Nucleus accumbens (tissue), 56 donors: ENCODE measurements at places on chromosomes 3 and 15.

DNA sequence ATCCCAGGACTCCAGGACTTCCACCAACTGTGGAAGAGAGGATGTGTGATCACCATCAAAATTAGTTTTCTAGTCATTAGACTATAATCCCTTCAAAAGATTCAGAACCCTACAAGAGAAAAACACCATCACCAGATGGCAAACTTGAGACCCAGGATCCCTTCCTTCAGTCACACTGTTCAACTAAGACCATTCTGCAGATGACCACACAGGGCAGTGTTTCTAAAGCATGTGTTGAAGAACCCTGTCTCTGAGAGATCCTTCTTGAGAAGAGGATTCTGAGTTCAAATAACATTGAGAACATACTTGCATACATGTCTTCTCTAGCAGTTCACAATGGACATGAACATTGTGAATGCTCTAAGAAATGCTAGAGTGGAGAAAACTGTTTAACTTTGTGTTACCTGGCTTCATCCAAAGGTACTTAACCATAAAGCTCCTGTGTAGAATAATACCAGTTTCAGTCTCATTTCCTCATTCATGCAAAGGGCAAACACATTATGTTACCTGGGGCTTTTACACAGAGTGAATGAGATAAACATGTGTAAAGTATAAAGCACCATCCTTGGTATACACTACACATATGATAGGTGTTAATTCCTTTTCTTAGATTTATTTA, 2.4 kb upstream of the ADGRG7 start:
- DNase-seq = no peak

DNA sequence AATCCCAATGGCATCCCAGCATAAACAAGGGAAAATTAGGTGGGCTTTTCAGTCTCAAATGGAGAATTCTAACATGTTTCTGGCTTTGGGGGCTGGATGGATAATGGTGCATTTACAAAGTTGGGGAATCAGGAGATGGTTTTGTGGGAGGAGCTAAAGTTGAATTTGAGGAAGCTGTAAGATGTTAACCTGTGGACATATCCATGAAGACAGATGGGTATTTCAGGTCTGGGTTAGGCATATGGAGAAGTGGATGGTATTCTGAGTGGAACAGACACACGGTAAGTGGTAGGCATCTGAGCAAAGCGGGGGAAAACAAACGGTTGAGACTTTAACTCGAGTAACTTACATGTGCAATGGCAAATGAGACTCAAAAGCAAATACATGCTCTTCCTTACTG, 1.7 kb upstream of the LMLN start:
- no peak for DNase-seq

DNA sequence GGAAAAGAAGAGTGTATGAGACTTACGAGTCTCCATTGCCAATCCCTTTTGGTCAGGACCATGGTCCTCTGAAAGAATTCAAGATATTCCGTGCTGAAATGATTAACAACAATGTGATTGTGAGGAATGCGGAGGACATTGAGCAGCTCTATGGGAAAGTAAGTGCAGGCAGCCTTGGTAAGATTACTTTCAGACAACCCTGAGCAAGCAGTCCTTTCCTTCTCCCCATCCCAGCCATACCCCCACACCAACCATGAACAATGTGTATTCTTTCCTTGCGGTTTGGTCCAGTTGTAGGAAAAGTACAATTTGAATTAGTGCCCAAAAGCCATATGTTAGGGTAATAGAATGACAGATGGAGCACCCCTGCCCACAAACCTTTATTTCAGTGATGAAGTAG, 5.6 kb downstream of the TSEN2 start:
- no peak for DNase-seq

- no peak for DNase-seq
These were observed 560.5 kb downstream of the NR2F2 start for GRCh38 chr15:96891046-96891445.

GRCh38 chr15:60727661-60728060, 248.7 kb upstream of the ICE2 start:
- no peak for DNase-seq

DNA sequence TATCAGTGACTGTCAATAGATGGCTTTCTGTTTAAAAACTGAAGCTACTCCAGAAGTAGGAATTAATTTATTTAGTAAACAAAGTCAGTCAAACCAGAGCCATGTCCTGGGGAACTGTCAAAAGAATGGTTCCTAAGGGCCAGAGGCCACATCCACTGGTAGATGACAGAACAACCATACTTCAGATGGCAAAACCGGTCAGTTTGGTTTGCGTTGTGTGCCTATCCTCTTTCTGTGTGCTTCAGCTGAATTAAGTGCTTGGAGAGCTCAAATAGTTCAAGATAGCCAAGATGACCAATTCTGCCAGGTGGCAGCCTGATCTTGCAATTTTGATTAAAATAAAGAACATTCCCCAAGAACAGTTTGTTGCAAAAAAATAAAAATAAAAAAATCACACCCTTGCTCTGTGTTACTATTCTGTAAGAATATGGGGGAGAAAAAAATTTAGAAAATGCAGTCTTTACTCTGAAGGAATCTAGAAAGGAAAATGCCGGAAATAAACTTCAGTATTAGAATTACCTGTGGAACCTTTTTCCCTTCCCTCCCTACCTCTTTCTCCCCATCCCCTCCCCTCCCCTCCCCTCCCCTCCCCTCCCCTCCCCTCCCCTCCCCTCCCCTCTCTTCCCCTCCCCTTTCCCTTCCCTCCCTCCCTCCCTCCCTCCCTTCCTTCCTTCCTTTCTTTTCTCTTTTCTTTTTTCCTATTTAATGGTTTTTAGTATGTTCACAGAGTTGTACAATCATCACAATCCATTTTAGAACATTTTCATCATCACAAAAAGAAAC, 2.5 kb downstream of the MAP3K13 start:
- DNase-seq = no peak

DNA sequence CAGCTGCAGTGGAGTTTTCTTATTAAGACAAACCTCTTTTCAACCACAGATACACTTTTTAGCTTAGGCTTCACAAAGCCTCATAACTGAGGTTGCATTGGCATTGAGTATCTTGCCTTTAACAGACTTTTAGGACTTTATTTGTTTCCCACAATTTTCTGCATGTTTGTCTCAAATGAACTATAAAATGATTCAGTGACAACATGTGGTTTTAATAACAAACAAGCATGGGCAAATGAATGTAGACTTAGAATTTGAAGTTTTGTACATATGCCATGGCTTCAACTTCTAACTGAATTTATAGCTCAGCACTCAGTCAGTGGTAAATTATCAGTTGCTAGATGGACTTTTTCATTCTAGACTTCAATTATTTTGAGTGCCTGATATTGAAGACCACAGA, 101.6 kb downstream of the SLC25A26 start:
- DNase-seq = no peak

DNA sequence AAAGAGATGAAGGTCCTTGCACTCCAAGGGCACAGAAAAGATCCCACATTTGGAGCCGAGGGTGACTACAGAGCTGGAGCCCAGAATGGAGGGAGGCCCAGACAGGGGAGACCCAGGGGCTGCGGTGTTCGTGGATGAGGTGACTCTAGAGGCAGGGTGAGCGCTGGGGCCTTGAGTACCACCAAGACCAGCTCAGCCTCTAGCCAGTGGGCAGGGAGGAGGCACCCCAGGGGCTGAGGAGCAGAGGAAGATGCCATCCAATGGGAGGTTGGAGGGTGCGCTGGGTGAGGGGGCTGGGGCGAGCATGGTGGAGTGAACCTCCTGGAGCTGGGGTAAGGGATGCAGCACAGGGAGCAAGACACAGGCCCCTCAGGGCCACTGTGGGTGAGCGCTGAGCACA, 13.3 kb downstream of the RRP9 start:
- DNase-seq = no peak

- peak; percentile 57 for DNase-seq
These were observed 9.2 kb upstream of the RBSN start for GRCh38 chr3:15108082-15108545.

DNA sequence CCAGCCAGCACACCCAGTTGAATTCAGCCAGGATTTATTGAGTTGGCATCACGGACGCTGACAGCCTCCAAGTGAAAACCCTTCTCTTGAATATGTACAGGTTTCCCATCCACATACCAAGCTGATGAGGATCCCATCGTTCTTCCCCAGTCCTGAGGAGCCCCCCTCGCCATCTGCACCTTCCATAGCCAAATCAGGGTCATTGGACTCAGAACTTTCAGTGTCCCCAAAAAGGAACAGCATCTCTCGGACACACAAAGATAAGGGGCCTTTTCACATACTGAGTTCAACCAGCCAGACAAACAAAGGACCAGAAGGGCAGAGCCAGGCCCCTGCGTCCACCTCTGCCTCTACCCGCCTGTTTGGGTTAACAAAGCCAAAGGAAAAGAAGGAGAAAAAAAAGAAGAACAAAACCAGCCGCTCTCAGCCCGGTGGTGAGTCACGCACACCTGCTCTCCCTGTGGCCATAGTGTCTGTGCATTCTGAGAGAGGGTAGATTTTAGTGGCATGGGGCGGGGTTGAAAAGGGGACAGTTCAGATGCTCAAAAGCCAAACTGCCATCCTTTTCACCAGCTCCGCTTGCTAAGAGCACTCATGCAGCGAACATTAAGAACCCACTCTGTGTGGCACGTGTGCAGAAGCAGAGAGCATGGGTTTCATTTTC, 51.2 kb downstream of the KLHL25 start:
- no peak for DNase-seq

DNA sequence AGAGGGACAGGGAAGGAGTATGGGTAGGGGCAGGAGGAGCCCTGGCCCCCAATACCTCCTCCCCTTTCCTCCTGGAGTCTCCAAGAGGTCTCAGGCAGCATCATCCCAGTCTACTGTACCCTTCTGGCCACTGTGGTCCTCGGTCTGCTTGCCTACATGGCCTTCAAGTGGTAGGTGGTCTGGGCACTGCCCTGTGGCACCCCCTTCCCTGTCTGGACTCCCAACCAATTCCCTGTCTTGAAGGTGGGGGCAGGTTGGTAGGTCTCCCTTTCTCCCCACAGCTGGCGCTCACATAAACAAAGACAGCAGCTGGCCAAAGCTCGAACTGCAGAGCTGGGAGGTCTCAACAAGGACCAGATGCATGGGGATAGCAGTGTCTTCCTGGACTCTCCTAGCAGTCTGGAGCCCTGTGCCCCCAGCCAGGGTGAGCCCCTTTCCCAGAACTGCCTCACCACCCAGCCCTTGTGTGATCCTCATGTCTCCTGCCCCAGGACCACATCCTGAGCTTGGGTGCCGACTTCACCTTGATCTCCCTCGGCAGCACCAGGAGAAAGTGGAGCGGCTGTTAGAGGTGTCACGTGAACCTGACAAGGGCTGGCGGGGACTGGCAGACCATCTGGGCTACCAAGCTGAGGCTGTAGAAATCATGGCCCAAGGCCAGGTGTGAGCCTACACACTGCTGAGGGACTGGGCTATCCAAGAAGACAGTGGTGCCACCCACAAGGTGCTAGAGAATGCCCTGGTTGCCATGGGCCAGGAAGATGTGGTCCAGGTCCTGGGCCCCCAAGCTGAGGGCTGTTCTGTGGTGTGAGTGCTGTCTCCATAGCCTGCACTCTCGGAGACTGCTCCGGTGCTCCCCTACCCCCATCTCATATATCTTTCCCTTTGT, 33.1 kb downstream of the NBEAL2 start:
- DNase-seq = no peak

DNA sequence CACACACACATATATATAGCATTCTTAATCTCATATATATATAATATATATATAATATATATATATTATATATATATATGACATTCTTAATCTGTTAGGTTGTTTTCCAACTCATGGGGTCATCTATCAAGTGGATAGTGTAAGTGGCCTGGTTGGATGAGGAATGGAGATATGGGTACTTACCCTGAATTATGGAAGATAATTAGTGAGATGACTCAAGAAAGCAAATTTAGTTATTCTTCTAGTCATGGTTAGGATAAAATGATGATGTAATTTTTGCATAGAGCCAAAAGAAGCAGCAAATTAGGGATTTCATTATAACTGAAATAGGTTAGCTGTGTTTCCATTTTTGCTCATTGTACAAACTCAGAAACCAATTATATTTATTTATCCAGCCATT, 448.2 kb downstream of the LPP start:
- DNase-seq = no peak

DNA sequence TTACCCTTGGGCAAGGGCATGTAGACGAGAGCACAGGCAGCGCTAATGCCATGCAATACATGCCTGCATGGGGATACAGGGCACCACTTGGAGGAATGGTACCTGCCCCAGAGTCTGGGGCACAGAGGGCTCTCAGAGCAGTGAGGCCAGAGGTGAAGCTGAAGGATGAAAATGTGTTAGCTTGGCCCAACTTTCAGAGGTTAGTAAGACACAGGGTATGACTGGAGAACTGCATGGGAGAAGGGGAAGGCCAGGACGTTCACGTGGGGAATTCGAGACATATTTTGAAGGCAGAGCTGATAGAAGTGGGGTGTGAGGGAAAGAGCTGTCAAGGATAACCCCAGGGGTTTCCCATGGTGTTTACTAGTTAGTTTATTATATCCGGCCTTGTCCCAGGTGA, 19.6 kb downstream of the CSRNP1 start:
- DNase-seq = no peak

- no peak for DNase-seq
These were observed 8.2 kb upstream of the PRKAR2A start for GRCh38 chr3:48855681-48856447.
